GM18507 (cell line): ENCODE measurements at places on chromosomes 11 and 22.

DNA sequence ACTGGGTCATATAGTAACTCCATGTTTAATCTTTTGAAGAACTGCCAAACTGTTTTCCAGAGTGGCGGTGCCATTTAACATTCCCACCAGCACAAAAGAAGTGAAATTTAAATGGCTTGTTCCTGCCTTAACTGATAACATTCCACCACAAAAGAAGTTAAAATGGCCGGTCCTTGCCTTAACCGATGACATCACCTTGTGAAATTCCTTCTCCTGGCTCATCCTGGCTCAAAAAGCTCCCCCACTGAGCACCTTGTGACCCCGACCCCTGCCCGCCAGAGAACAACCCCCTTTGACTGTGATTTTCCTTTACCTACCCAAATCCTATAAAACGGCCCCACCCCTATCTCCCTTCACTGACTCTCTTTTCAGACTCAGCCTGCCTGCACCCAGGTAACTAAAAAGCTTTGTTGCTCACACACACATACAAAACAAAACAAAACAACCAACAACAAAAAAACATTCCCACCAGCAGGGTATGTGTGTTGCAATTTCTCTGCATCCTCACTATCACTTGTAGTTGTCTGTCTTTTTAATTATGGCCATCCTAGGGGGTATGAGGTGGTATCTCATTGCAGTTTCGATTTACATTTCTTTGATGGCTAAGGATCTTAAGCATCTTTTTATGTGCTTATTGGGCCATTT is 109.0 kb downstream of the FAR1 start:
- no peak for DNase-seq

- no peak for DNase-seq
These were observed 315.8 kb downstream of the CTTN start for GRCh38 chr11:70713988-70714665.

DNA sequence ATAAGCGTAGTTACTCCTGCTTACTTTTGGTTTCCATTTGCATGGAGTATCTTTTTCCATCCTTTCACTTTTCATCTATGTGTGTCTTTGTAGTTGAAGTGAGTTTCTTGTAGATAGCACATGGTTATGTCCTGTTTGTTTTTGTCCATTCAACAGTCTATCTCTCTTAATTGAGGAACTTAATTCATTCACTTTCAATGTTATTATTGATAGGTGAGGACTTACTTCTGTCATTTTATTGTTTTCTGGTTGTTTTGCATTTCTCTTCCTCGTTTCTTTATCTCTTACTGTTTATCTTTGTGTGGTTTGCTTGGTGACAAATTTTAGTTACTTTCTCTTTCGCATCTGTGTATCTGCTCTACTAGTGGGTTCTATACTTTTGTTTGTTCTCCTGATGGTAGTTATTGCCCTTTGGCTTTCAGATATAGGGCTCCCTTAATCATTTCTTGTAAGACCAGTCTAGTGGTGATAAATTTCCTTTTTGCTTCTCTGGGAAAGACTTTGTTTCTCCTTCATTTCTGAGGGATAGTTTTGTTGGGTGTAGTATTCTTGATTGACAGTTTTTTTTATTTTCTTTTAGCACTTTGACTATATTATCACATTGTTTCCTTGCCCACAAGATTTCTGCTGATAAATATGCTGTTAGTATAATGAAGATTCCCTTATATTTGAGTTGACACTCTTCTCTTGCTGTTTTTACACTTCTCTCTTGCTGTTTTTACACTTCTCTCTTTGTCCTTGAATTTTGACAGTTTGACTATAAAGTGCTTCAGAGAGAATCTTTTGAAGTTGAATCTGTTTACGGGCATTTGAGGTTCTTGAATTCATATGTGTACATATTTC is 9.0 kb upstream of the RAG1 start:
- DNase-seq, result no peak

DNA sequence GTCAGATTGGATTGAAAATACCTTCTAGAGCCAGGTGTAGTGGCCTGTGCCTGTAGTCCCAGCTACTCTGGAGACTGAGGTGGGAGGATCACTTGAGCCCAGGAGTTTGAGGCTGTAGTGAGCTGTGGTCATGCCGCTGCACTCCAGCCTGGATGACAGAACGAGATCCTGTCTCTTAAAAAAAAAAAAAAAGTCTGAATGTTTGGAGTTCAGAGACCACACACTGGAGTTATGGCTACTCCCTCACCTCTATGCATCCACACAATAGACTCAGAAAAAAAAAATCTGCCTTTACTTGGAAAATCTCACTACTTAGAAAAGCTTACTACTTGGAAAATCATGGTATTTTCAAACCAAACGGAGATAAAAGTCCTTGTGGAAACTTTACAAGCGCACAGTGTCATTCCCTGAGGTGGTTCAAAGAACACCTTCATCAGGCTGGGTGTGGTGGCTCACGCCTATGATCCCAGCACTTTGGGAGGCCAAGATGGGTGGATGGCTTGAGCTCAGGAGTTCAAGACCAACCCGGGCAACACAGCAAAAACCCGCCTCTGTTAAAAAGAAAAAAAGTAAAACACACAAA is 63.9 kb upstream of the PICALM start:
- DNase-seq, result no peak

- no peak for DNase-seq
These were observed 21.8 kb upstream of the UPK3A start for GRCh38 chr22:45262931-45263462.

GRCh38 chr11:64343767-64344559 is 4.0 kb downstream of the CCDC88B start:
- DNase-seq, result no peak

DNA sequence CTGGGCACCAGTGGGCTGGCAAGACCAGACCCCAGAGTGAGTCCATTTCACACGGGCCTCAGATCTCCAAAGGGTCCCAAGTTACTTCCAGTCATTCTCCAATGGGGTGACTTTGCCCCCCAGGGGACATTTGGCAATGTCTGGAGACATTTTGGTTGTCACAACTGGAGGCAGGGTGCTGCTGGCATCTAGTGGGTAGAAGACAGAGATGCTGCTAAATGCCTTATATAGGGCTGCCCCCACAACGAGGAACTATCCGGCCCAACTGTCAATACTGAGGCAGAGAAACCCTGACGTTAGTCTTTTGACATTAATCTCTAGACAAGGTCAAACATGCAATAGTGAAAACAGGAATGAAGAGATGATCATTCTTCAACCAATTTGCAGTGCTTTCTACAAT is 6.4 kb downstream of the RTN4RL2 start:
- no peak for DNase-seq

GRCh38 chr11:1037506-1038055 is 1.1 kb upstream of the MUC6 start:
- DNase-seq, result no peak

- DNase-seq, result no peak
These were observed 18.4 kb upstream of the RAPSN start for GRCh38 chr11:47467357-47467756.

DNA sequence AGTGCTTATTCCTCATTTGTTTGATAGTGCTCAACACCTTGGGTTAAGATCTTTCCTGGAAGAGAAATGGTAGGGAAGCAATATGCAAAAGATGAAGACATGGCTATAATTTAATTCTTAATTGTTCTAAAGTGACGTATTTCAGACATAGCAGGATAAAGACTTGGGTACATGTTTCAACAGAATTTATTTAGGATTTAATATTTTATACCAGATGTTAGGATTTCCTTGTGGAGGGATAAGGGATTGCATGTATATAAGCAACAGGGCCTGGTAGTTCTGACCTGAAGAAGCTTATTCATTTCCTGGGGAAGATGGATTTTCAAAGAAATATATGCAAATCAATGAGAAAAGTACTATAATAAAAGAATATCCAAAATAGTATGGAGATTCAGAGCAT is 163.8 kb downstream of the FAT3 start:
- DNase-seq, result no peak

DNA sequence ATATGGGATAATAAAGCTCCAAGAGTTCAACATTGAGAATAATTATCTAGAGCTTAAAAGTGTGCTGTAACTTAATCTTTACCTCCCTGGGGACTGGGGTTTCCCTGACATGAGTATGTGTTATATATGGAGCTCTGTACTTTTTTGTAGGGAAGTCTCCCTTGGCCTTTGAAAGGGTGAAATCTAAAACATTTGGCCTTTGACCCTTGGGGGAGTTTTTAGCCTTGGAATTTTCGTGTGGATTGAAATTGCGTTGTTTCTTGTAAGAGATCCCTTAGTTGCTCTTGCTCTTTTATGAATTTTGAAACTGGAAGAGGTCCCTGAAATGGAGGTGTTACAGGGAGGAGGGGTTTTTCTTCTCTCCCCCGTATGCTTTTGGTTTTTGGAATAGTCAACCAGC is 450.0 kb downstream of the NELL1 start:
- DNase-seq, result no peak

- no peak for DNase-seq
These were observed 19.5 kb upstream of the CCDC83 start for GRCh38 chr11:85835729-85836128.

- DNase-seq, result no peak
These were observed 52.2 kb downstream of the BIRC2 start for GRCh38 chr11:102399189-102399588.

- DNase-seq, result no peak
These were observed 16.6 kb downstream of the APIP start for GRCh38 chr11:34899633-34900016.

GRCh38 chr11:119361056-119361787 is 14.7 kb upstream of the MFRP start:
- no peak for DNase-seq

DNA sequence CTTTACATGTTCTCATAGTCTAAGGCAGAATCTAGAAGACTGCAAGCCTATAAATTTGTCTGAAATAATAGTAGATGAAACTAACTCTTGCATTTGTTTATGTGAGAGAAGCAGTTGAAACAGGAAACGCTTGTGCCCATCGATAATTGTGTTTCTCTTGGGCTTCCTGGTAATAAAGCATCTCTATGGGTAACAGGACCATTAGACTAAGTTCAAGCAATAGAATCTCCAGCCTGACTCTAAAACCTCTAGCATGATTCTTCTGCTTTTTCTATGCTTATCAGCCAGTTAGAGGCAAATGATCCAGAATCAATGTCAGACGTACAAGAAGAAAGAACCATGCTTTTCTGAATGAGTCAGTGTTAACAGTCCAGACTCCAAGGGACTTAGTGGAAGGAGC is 1734.4 kb downstream of the LRRC4C start:
- no peak for DNase-seq

- DNase-seq, result no peak
These were observed 604 bp downstream of the PUS3 start for GRCh38 chr11:125902277-125902926.

GRCh38 chr11:10041748-10042446 is 252.1 kb downstream of the SBF2 start:
- no peak for DNase-seq

GRCh38 chr11:102559839-102560238 is 29.3 kb upstream of the MMP7 start:
- DNase-seq, result no peak

GRCh38 chr11:32090545-32091370 is at the start of gene RCN1:
RCN1 (plus strand) TSS chr11:32091074; CDS start chr11:32091197, 123 bp downstream.
- DNase-seq, result peak; percentile 35

DNA sequence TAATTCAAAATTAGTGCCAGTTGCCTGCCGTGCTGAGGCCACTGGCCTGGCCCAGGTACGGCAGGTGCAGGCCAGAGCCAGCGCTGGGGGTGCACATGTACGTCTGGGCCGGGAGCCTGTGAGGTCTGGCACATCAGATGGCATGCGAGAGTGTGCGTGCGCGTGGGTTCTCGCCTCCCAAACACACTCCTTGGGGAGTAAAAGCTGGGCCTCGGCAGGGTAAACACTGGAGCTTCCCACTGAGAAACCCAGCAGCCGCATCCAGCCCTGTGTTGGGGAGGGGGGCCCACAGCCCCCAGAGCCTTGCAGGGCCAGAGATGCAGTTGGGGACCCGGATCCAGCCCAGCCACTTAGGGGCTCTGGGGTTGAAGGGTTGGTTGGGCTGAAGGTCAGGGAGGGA is 37.8 kb downstream of the FLRT1 start:
- no peak for DNase-seq

GRCh38 chr11:102926961-102927623 is 28.4 kb downstream of the MMP13 start:
- DNase-seq, result no peak

- DNase-seq, result no peak
These were observed 7.1 kb upstream of the PDGFB start for GRCh38 chr22:39251762-39252460.

- no peak for DNase-seq
These were observed 424.5 kb upstream of the B3GAT1 start for GRCh38 chr11:134836561-134836960.

DNA sequence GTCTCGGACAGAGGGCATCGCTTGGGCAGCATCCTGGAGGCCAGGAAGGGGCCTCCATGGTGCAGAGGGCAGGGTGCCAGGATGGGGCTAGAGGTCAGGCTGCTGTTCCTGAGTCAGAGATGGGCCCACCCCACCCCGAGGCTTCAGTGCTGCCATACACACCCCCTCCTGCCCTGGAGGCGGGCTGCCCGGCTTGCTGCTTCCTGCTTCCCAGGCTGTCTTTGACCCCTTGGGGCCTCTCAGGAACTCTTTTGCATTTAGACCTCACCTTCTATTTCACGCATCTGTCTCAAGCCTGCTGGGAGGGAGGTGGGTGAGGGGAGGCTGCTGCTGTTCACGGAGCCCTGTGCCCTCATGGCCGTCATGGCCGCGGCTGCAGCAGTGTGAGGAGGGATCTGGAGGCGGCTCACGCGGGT is 6.6 kb upstream of the GRAMD4 start:
- DNase-seq, result peak; percentile 45

- no peak for DNase-seq
These were observed 55.7 kb upstream of the SHANK2 start for GRCh38 chr11:71307811-71308645.

- DNase-seq, result no peak
These were observed 61.6 kb downstream of the SIK2 start for GRCh38 chr11:111663820-111664219.

DNA sequence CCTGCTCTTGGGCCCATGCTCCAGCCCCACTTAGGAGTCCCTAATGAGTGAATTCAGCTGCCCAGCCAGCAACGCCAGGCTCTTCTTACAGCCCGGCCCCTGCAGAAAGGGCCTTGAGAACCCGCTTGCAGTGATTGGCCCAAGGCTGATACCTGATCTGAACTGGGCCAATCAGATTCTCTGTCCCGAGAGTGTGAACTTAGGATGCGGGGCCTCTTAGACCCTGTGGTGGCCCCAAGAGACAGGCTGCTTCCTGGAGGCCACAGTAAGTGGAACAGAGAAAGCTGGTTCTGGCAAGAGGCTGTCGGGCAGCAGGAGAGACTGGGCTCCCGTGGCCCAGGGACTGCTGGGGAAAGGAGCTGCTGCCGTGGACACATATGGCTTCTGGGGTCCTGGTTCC is 11.5 kb downstream of the VSTM5 start:
- DNase-seq, result no peak

DNA sequence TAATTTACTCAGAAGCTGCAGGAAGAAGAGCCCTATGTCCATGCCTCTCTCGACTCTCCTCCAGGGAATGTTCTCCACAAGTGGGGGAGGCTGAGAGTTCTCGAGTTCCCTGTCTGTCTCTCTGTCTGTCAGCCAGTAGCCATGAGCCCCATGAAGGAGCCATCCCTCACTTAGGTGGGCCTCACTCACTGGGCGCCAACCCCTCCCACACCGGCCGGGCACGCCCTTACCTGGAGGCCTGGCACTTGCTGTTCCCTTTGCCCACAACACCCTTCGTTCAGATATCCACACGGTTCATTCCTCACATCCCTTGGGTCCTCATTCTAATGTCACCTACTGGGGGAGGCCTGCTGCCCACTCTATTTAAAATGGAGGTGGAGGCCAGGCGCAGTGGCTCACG is 14.2 kb upstream of the IL10RA start:
- no peak for DNase-seq
